EH (cell line): ENCODE measurements at places on chromosomes 16 and 17.

DNA sequence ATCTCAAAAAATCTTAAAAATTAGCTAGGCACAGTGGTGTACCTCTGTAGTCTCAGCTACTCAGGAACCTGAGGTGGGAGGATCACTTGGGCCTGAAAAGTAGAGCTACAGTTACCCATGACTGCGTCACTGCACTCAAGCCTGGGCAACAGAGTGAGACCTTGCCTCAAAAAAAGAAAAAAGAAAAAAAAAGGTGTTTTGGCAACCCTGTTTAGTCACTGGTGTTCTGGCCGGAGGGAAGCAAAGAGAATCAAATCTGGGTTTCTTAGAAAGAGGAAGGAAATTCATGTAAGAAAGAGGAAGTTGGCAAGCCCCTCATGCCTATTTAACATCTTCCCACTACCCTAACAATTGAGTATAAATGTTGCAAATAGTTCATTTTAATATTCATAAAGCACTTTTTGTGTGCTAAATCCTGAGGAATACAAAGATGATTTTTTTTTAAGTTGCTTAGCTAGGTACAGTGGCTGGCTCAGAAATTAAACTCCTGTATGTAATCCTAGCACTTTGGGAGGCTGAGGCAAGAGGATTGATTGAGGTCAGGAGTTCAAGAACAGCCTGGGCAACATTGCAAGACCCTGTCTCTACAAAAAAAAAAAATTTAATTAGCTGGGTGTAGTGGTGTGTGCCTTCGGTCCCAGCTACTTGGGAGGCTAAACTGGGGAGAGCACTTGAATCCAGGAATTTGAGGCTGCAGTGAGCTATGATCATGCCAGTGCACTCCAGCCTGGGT is 6.5 kb upstream of the USP32 start:
- DNase-seq, result no peak

DNA sequence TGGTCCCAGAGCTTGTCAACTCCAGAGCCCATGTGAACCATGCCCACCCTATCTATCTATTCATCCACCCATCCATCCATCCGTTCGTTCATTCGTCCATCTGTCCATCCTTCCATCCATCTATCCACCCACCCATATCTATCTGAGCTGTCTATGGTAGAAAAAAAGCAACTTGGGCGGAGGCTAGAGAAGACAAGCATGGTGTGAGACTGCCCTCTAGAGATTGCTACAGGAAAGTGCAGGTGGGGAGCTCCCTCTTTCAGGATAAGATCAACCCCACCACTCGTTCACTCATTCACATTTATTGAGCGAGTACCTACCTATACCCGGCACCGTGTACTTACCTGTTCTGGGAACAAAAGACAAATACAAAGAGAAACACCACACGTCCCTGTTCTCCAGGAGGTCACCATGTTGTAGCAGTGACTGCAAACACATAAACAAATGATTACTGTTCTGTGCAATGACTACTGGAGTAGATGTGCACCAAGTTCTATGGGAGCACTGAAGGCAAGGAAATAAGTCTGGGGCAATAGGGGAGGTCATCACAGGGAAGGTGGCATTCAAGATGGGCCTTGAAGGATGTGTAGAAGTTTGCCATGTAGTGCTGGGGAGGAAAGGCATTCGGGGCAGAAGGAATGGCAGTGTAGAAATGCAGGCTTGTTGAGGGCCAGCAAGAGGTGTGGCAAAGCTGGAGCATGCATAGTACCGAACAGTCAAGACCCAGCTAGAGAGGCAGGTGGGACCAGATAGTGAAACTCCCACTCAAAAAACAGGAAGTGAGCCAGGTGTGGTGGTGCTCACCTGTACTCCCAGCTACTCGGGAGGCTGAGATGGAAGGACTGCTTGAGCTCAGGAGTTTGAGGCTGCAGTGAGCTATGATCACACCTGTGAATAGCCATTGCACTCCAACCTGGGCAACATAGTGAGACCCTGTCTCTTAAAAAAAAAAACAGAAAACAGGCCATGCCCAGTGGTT is 13.4 kb upstream of the ATP5MC1 start:
- peak; percentile 75 for DNase-seq

DNA sequence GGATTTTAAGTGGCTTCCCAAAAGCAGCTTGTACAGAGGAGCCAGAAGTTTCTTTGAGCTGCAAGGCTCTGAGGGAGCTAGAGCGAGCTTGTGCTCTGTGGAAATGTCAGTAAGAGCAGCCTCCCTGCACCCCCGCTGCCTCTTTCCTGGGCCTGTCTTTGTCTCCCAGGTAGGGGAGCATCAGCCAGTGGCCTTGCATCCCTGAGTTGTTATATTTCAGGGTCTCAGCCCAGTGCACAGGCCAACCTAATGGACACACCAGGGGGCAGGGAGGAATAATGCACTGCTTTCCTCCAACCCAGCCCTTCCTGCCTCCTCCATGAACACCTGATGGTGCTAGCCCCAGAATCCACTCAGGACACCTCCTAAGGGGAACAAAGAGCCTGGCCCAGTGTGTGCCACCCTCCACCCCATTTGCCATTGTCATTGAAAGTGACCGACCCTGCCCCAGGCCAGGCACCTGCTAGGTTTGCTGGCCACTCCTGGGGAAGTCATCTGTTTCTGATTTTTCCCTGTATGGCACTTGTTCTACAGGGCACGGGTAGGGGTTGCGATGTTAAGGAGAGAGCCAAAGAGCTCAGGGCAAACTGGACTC is 6.3 kb downstream of the TPPP3 start:
- no peak for DNase-seq

DNA sequence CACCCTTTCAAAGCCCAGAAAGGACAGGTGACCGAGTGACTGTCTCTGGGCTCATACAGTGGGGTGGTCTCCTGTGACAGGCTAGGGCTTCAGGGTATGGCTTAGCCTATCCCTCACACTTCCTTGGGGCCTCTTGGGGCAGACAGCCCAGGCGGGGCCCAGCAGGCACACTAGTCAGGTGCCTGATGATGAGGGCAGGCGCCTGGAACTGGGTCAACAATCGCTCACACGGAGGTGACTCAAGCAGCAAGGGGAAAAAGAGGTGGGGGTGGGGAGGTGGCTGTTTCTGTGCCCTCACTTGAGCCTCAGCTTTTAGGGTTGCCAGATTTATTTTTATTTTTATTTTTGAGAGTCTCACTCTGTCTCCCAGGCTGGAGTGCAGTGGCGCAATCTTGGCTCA is 6.4 kb upstream of the GRN start:
- DNase-seq, result no peak

GRCh38 chr16:86891121-86891520 is 312.8 kb downstream of the FOXL1 start:
- DNase-seq, result no peak

GRCh38 chr16:56282451-56282850 is 91.2 kb downstream of the GNAO1 start:
- no peak for DNase-seq

DNA sequence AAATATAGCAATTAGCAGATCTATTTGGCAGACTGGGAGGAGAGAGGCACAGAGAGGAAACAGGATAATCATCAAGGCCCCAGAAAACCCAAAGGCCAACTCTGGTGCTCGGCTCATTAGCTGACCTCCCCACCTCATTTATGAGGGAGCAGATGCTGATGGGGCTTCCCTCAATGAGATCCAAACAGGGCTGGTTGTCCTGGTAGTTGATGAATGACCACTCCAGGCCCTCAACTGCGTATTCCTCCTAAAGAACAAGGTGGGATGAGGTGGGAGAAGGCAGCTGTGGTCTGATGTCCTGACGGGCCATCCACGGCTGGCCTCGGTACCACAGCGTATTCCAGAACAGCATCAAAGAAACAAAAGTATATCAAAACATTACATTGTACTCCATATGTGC is 20.8 kb downstream of the ZNHIT3 start:
- no peak for DNase-seq

GRCh38 chr17:77790143-77790829 is 168.2 kb upstream of the TNRC6C start:
- no peak for DNase-seq

- no peak for DNase-seq
Measured at GRCh38 chr17:73003487-73003886, 89.0 kb downstream of the SLC39A11 start.

DNA sequence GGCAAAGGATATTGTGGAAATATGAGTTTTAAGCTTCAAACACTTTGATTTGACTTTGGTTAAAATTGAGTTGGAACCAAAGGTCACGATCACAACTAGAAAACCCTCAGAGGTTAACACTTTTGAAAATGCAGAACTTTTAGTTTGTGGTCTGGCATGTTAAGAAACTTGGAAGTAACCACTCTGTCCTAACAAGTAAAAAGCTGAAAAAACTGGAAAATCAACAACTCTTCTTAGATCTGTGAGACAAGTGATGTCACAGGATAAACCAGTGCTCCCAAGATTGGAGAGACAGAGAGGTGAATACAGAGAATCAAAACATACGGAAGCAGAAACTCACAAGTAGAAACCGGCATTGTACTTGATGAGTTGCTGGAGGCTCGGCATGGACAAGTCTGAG is 17.4 kb downstream of the MFSD6L start:
- no peak for DNase-seq

DNA sequence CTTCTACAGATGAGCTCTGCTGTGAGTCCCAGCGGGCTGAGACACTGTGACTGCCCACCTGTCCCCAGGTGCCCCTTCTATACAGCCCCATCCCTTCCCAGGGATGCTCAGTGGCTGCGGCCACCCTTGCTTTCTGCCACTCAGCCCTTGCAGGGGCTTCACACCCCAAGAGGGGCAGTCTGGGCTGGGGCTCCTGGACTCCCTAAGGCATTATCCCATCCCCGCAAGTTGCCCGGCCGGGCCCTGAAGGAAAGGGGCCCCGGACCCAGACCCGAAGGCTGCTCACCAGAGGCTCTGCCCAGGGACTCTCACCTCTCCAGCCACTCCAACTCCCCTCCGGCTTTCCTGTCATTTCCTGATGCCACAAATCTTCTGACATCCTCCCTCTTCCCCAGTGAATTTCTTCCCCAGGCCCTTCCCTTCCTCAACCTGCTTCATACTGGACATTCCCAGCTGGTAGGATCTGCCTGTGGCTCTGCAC is 88.5 kb upstream of the TOB1 start:
- DNase-seq, result no peak

GRCh38 chr16:17420816-17421215 is 49.9 kb downstream of the XYLT1 start:
- no peak for DNase-seq

GRCh38 chr17:75174996-75175395 is 7.8 kb downstream of the SUMO2 start:
- DNase-seq, result no peak

GRCh38 chr16:50573947-50574744 is 25.9 kb downstream of the NKD1 start:
- DNase-seq, result no peak

- DNase-seq, result no peak
Measured at GRCh38 chr16:11665071-11665491, 3.2 kb upstream of the SNN start.

DNA sequence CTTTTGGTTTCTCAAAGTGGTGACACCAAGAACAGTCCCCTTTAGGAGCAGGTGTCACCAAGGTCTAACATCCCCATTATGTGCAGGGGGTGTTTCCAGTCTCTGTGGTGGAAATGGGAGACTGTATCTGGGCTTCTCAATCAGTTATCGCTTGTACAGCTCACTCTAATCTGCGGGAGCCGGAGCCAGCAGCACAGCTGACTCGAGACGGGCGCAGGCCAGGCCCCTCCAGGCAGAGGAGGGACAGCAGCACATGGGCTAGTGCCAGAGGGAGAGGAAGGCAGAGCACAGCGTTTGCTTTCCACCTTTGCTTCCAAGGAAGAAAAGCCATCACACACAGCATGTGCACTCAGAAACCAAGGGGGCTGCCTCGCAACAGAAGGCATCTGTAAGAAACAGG is 91.2 kb upstream of the CREBBP start:
- no peak for DNase-seq

- DNase-seq, result peak; percentile 50
Measured at GRCh38 chr17:63698886-63699637, 863 bp downstream of the LIMD2 start.

DNA sequence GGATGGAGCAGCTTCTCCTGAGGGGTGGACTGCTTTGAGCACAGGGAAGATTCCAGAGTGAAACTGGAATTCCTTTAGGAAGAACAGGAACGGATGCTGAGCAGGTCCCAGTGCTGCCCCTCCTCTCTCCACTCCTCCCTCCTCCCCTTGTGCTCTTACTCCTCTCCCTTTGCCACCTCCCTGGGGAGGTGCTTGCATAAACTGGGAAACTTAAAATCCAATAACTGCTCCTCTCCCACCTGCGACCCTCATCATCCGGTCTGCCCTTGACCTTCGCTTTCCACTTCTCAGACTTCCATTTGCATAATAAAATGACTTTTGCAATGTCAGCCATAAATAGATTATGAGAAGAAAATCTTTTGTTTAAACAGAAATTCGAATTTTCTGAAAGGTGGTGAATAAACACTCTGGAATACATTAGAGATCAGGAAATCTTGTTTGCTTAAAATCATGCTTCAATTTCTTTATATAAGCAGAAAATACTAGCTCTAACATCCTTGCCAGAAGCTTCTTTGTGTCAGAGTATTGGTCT is 23.7 kb downstream of the HSBP1 start:
- DNase-seq, result no peak

DNA sequence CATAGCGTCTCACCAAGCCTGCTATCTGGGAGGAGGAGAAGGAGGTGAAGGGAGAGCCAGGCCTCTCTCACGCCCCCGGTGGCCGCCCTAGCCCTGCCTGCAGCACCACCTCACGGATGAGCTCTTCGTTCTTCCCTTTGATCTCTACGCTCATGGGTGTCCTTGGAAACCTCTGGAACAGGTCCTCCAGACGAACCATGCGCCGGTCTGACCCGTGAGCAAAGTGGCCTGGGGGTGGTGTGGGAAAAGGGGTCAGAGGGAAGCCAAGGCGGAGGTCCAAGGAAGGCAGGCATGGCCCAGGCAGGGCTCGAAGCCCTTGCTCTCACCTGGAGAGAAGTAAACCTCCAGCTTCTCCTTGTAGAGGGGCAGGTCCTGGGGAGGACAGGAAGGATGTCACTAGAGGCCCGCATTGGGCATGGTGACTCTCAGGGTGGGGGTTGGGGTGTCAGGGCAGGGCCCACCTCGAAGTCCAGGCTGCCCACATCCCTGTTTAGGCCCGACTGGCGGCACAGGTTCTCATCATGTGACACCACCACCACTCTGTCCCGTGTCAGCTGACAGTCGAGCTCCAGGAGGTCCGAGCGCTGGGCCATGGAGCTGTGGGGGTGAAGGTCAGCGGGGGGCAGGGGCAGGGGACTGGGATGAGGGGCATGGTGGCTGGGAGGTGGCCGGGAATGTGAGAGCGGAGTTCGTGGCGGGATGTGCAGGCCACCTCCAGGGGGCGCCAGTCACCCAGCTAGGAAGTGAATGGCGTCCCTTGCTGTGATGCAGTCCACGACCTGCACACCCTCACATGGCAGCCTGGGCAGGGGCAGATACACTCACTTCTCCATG is 923 bp downstream of the GDPD3 start:
- DNase-seq, result peak; percentile 54
